Right forelimb (tissue), 1 donor: ENCODE measurements at places on chromosomes 3 and 15.

- peak; percentile 66 for DNase-seq
Measured at GRCh38 chr15:99452728-99453636, 112.8 kb upstream of the MEF2A start.

- no peak for DNase-seq
Measured at GRCh38 chr3:62621176-62621575, 247.8 kb upstream of the FEZF2 start.

GRCh38 chr3:18556001-18556408 lies 130.9 kb upstream of the SATB1 start:
- DNase-seq, result no peak

- no peak for DNase-seq
Measured at GRCh38 chr3:102593812-102594602, 159.2 kb downstream of the ZPLD1 start.

- no peak for DNase-seq
Measured at GRCh38 chr3:156583469-156583868, 28.6 kb upstream of the SSR3 start.

GRCh38 chr15:77002954-77003912 lies 8.3 kb downstream of the PSTPIP1 start:
- DNase-seq, result no peak

- DNase-seq, result no peak
Measured at GRCh38 chr3:107284612-107285011, 92.6 kb upstream of the CCDC54 start.

GRCh38 chr3:141530415-141530768 lies 43.6 kb downstream of the RASA2 start:
- no peak for DNase-seq

GRCh38 chr3:122074621-122075265 lies 19.6 kb downstream of the CD86 start:
- DNase-seq, result no peak

DNA sequence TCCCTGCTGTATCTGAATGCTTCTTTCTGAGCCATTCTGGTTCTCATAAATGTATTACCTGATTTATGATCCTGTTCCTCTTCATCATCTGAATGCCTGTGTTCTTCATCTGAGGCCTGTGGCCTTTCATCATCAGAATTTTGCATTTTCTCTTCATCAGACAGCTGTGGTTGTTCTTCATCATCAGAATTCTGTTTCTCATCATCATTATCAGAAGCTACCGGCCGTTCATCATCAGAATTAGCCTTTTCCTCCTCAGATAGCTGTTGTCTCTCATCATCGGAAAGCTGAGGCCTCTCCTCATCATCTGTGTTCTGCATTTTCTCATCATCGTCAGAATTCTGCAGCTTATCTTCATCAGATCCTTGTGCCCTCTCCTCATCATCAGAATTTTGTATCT lies 5.9 kb downstream of the LEO1 start:
- no peak for DNase-seq
